Suppressor macrophage treated with lipopolysaccharide for 1 hour (primary cell): ENCODE measurements at places on chromosomes 11 and 22.
A peak's percentile ranks its signal among the peaks of the same experiment; 100 is the strongest.

DNA sequence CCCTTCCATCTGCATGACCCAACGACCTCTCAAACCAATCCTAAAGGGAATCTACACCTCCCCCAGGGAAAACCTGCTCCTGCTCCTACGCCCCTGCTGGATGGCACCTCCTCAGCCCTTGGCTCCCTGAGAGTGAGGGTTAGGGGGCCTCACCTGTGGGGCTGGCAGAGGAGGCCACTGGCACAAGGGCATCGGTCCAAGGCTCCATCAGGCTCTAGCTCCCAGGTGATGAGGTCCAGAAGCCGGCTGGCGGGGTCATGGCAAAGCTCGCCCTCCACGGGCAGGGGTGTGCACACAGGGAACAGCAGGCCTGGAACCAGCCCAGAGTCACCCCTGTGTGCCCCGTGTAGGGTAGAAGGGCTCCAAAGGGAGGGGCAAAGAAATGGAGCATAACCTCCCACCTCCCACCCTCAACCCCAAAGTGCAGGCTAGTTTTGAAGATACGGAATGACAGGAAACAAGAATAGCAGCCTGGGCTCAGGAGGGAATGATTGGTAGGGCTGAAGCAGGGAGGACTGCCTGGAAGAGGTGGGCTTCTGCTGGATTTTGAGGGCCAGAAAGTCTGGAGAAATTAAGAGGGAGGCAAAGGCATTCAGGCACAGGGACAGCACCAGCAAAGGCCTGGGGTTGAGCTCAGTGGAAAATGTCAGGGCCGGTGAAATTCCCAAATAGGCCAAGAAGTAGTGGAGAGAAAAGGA lies 42.6 kb downstream of the DKK3 start:
- DNase-seq = no peak

- no peak for DNase-seq
Observed at GRCh38 chr11:86916330-86916729, 38.9 kb downstream of the FZD4 start.

GRCh38 chr11:74306435-74307175 lies 4.8 kb downstream of the P4HA3 start:
- peak; percentile 39 for DNase-seq

DNA sequence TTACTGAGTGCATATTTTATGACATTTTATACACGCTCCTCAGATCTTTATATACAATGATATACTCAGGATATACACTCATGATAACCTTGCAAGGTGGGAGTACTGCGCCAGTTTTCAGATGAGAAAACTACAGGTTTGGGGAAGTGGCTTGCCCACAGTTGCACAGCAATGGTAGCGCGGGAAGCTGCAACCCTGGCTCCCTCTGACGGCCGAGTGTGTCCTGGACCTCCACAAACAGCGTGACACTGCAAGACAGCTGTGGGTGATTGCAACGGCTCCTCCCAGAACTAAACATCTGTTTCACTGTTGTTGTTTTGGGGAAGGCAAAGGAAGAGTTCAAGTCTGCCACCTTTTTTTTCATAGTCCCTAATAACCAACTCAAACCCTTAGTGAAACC lies 47.0 kb downstream of the PACSIN2 start:
- DNase-seq = peak; percentile 83

DNA sequence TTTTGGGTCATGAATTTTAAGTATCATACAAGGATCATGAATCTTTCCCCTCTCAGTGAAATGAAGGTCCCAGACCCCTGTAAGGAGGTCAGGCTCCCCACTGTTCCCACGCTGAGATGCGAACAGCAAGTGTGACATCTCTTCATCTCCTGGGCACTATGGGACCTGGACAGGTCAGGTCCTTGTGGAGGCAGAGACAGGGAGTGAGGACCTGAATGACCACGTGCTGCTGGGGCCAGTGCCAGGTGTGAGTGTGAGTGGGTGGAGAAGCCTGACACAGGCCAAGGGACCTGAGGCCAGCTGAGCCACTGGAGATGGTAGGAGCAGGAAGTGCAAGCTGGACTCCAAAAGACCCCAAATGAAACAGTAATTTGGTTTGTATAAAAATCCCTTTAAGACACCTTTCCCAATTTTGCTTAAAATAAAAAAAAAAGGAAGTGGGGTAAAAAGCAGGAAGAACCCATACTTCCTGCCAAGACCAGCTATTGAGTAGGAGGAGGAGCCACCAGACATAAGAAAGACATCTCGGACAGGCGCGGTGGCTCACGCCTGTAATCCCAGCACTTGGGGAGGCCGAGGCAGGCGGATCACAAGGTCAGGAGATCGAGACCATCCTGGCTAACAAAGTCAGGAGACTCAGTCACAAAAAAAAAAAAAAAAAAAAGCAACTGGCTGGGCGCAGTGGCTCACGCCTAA lies 35.4 kb upstream of the SERPIND1 start:
- DNase-seq = peak; percentile 69

DNA sequence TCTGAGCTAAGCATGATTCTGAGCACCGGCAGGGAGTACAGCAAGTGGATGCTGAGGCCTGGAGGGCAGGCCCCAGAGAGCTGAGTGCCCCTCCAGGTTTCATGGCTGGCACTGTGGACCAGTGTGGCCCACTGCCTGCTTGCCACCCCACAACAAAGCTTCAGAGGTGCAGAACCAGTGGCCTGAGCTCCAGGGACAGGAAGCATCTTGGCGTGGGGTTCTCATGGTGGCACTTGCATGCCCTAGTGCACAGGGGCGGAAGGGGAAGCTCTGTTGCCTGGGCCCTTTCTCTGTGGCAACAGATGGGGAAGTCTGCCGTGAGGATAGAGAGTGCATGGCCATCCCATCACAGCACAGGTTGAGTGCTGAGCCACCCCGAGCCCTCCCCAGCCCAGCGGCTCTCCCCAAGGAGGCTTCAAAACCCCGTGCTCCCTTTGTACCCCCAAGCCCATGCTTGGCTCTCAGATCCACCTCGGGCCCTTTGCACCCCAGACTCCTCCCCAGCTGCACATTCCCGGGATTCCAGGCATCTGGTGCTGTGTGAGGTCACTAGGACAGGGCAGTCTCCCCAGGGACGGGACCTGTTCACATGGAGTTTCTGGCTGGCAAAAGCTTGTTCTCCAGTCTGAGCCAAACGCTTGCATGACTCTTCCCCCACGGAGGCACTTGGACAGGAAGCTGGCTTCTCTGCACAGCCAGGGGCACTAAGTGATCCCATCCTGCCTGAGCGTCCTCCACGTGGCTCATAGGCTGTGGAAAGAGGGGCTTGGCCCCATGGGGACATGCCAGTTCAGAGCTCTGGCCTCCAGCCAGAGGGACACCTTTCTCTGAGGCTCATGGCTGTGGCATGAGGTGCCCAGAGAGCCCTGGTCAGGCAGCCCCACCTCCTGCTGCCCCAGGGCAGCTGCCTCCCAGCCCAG lies 4.2 kb downstream of the SLC25A1 start:
- peak; percentile 50 for DNase-seq

GRCh38 chr11:59151761-59152160 lies 9.1 kb downstream of the FAM111A start:
- DNase-seq = no peak

DNA sequence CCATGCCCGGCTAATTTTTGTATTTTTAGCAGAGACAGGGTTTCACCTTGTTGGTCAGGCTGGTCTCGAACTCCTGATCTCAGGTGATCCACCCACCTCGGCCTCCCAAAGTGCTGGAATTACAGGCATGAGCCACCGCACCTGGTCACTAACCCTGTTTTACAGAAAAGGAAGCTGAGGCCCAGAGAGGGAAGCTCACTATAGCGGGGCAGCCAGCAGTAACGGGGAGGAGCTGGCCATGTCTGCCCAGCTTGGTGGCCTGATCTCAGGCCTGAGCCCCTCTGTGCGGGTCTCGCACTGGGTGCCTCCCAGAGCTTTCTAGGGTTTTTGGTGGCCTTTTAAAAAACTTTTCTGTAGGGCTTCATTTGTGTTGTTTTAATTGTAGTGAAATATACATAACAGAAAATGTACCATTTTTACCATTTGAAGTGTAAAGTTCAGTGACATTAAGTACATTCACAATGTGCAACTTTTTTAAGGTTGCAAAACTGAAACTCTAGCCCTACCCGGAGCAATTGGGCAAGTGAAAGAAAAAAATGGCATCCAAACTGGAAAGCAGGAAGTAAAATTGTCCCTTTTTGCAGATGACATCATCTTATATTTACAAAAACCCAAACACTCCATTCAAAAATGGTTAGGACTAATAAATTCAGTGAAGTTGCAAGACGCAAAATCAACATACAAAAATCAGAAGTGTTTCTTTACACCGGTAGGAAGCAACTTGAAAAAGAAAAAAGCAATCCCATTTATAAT lies 14.5 kb upstream of the CYTH4 start:
- DNase-seq = peak; percentile 82

GRCh38 chr11:58805065-58805464 lies 39.4 kb downstream of the GLYATL2 start:
- no peak for DNase-seq
